Osteoblast (primary cell): ENCODE measurements at places on chromosomes 13 and 19. TPM values are rescaled to one million over a fixed set of nuclear protein-coding genes. Genes with fewer than 3 reads are reported as not detected.

Gene ZNF586
- 19.5 and 21.5 TPM in 2 replicates for total RNA-seq

DNA sequence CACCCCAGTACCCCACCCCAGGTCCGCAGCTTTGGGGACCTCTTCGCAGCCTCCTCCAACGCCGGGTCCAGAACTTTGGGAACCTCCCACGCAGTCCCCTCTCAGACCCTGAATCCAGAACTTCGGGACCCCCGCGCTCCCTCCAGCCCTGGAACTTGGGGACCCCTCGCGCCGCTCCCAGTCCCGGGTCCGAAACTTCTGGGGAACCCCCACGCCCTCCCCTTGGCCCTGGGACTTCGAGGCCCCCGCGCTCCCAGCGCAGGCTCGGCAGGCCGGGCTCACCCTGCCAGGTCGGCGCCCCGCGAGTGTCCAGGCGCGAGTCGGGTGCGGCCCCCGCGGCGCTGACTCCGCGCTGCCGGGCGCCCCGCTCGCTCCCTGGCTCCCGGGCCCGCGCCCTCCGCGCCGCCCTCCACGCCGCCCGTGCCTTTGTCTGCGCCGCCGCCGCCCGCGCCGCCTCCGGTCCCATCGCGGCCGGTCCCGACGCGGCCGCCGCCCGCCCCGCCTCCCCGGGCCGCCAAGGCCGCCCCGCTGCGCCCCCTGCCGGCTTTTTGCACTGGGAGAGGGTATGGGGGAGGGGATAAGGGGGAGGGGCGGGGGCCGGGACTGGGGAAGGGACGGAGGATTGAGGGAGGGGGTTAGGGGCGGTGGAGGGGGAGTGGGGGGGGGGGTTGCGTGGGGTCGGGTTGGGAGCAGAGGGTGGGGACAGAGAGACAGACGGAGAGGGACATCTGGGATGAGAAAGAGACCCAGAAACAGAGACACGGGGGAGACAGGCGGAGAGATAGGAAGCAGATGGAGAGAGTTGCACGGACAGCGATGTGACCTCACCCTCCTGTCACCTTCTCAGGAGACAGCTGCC, at the start of gene HOMER3:
HOMER3 (minus strand) TSS at position 449 of the 859 bp plus-strand sequence. CDS start 2,235 bp downstream, outside the sequence.
- peak; percentile 100 for DNase-seq

GRCh38 chr13:21240586-21240985, 64.1 kb downstream of the MRPL57 start:
- no peak for DNase-seq

GRCh38 chr19:27759896-27760295, 1453.1 kb downstream of the UQCRFS1 start:
- DNase-seq, result no peak

DNA sequence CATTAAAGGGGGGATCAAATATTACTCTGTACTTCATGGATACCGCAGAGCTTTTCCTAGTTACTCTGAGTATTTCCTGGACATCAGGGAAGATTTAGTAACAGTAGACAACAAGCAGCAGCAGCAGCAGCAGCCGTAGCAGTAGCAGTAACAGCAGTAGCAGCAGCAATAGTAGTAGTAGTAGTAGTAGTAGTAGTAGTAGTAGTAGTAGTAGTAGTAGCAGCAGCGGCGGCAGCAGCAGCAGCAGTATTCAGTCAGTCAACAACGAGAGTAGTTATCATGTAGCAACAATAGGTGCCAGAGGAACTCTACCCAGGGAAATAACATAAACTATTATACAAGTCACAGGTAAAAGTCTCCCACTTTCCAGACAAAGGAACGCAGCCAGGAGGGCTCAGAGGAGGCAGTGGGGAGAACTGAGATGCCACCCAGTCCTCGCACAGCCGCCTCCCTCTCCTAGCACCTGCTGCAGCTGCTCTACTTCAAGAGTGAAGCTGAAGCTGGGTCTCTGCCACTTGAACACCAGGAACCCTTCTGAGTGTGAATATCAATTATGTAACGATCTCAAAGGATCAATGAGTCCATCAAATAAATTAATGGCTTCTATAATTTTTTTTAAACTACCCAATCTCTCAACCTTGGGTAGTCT, 1.3 kb upstream of the DOCK9 start:
- no peak for DNase-seq

DNA sequence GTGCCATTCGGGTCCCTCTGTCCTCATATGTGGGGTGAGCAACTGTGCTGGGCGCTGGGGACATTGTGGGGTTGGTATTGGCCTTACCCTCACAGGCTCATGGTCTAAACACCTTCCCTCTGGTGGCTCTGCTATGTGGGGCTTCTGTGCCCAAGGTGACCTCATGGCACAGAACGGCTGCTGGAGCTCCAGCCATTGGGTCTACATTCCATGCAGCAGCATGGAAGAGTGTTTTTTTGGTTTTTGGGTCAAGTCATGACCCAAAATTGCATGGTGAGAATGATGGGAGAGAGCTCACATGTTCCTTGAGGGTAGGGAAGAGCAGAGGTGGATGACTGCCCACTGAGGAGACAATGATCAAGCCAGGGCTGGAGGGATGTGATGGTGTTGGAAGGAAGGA, 17.2 kb downstream of the PGLS start:
- no peak for DNase-seq

- no peak for DNase-seq
Observed at GRCh38 chr13:96500953-96501352, 411.0 kb downstream of the HS6ST3 start.

- DNase-seq, result no peak
Observed at GRCh38 chr13:39676315-39676876, 20.9 kb downstream of the COG6 start.
